ENCODE measurements at places on chromosomes 6 and 20. TPM values are rescaled to one million over a fixed set of nuclear protein-coding genes. Genes with fewer than 3 reads are reported as not detected.

Gene HLA-G
- total RNA-seq, result not detected

- DNase-seq, result no peak
Observed at GRCh38 chr6:17653198-17653882, 53.2 kb downstream of the FAM8A1 start.

GRCh38 chr20:50237349-50237748 lies 46.7 kb downstream of the CEBPB start:
- no peak for DNase-seq

DNA sequence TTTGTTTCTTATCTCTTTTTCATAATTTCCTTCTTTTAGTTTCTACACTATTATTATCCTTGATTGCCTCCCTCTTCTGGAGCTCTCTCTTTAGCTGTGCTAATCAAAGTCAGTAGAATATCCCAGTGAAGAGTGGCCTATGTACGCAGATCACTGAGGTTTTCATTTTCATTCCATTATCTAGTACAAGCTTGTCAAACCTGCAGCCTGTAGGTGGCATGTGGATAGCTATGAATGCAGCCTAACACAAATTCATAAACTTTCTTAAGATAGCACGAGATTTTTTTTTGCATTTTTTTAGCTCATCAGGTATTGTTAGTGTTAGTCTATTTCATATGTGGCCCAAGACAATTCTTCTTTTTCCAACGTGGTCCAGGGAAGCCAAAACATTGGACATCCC lies 825.7 kb upstream of the MAP3K7 start:
- no peak for DNase-seq

Gene DOK5
- total RNA-seq, result not detected
